ENCODE measurements at places on chromosomes 4 and X.

DNA sequence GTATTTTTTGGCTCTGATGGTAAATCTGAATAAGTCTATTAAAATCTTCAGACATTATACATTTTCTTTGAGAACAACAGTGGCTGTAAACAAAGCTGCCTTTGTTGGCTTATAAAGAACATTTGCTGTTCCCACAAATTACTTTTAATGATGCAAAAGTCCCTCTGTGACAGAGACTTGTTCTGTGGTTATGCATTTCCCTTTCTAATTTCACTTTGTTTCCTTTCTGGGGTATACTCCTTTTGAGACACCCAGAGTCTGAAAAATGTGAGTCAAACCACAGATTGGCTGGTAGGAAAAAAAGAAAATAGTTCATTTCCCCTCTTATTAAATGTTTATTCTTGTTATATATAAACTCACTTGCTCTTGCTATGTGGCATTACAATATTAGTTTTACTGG, 402.4 kb downstream of the PACRGL start:
- no peak for DNase-seq

GRCh38 chr4:57020467-57021101, 41.9 kb downstream of the POLR2B start:
- DNase-seq = no peak

DNA sequence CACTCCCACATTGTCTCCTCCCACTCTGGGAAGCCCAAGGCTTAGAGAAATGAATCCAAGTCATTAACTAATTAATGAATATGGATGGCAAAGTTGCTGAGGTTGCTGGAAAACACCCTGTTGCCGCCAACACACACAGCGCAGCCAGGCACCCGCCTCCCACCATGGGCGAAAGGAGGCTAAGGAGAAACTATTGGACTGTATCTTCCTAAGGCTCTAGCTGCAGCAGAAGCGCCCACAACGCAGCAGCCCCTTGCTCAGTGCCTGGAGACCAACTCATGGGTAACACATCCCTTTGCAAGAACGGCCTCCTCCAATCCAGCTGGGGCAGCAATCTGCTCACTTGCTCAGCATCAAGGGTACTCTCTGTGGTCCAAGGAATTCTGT, 34.2 kb downstream of the TSC22D3 start:
- no peak for DNase-seq

DNA sequence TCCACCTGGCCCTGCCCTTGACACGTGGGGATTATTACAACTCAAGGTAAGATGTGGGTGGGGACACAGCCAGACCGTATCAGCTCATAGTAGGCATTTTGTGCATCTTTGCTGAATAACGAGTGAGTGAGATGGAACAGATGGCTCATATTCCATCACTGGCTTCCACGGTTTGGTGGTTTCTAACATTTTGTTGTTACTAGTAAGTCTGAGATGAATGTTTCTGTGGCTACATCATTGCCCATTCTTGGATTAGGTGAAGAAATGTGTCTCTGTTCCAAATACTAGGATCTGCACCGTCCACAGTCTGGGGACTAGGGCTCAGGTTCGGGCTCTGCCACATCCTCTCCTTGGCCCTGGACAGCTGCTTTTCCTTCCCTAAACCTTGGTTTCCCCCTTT, 3.6 kb downstream of the ABLIM2 start:
- DNase-seq = no peak

- DNase-seq = no peak
Measured at GRCh38 chr4:73170518-73171198, 87.9 kb downstream of the ANKRD17 start.

DNA sequence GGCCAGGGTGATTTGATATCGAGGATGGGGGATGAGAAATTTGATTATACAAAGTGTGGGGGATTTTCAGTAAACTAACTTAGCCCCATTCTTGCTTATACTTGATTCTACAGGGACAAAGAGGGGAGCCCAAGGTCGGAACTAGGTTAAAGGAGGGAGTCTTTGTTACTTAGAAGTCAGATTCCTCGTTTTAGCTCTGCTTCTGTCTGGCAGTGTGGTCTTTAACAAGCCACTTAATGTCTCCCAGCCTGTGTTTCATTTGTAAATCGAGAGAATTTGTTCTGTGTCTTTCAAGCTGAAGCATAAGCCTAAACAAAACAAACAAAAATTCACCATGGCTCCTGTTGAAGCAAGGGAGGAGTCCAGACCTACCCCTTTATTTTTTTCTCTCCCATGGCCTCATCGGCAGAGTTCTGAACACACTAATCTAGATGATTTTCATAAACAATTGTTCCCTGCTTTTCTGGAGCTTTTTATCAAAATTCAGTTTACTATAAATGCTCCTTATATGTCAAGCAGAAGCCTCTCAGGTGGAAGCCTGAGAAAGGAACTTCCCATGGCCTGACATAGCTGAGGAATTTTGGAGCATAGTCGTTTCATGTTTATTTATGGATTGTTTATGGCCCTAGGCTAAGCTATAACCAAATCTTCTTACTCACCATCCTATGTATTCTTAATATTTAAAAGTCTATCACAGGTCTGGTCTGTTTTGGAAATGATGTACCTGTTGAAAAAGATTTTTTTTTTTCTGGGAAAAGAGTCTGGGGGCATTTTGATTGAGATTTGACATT, 62.6 kb upstream of the SYTL5 start:
- no peak for DNase-seq

DNA sequence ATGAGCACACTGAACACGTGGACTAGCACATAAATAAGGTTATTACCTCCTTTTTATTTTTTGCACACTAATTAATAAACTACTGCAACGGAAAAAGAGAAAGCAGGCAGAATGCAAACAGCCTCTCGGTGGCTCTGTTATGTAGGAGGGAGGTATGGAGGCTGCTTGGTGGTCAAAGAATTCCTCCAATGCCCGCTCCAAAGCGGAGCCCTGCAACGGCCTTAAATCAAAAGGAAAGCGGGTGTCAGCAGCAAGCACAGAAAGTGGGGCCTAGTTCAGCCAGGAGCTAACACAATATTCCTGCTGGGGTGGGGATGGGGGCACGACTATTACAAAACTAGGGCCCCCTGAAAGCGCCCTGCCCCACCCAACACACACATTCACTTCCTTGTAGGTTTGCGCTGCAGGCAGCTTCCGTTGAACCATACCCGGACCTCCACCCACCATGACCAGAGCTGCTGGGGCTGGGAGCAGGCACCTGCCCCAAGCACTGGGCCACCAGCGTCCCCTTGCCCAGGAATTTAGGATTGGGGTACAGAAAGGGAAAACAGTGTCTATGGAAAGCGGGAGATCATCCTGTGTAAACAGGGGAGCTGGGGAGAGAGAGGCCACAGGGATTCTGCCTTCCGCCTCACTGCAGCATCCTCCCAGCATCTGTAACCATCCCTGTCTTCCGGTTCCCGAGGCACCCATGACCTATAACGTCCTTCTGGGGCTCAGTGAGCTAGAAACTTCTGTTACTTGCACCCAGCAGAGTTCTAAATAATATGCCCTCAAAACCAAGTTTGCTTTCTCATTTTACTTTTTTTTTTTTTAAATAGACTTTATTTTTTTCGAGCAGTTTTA, 57.1 kb upstream of the DDX3X start:
- DNase-seq = no peak

GRCh38 chrX:16112428-16112827, 10.9 kb upstream of the GRPR start:
- DNase-seq = no peak

DNA sequence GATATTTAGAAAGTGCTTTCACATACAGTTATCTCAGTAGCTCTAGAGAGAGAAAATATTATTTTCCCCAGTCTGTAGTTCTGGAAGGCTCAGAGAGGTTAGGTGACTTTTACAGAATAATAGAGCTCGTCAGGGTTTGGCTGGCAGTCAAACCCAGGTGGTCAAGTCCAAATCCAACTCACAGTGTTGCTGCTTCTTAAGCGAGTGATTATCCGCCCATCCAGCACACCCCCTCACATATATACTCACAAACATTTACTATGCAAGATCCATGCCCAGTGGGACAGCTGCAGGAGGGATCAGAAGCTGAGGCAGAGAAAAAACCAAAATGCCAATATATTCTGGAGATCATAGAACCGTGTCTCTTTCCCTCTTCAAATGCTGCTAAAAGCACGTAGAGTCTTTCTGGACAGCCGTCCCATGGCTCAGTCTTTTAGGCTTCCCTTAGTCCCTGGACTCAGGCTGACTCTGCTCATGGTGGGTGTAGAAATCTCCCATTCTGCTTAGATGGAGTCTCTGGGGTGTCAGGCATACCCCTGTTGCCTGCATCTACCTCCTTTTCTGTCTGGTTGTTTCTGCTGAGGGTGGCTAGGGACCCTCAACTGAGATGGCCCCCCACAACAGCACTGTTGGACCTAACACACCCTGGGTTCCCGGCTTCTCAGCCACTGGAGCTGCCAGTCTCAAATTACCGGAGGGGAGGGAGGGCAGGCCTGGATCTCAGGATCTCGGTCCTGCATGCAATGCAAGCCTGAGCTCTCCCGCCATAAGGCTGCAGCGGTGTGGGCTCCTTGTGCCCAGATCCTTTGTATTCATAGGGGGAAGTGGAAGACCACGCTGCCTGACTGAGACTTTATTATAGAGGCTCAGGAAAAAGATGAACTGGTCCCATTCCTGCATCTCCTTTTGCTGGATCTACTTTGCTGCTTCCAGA, at the start of gene CHRNA9:
Gene CHRNA9 (plus strand): TSS at position 743 of the 934 bp plus-strand sequence. CDS start 135 bp downstream, at position 878.
- no peak for DNase-seq

- DNase-seq = no peak
Measured at GRCh38 chr4:54700986-54701385, 43.2 kb downstream of the KIT start.

DNA sequence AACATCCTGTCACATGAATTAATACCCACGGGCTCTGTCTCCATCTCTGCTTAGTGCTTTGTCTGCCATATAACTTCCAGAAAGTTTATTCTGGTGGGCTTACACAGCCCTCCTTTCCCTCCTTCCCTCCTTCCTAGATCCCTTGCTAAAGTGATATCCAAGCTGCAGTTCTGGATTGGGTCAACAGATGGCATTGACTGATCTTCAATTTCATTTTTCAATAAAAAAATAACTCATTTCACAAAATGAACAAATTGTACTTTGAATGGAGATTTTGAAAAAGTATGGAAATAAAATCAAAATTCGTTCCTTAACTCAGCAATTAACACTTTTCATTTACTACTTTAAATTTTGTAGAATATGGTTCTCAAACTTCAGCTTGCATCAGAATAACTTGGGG, 94.9 kb downstream of the NXF2 start:
- no peak for DNase-seq

DNA sequence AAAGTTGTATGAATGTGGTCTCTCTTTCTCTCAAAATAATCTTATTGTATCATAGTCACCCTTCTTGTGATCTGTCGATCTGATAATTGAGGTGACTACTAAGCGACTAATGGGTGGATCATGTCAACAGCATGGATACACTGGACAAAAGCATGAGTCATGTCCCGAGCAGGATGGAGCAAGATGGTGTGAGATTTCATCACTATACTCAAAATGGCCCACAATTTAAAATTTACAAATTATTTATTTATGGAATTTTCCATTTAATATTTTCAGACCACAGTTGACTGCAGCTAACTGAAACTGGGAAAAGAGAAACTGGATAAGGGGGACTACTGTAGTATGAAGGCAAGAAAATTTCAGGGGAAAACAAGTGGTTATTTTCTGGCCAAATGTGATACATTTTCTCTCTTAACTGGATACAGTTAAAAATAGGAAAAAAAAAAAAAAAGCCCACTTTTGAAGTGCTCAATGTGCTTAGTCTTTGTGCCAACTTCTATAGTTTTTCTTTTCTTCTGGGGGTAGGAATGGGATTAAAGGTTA, 25.3 kb downstream of the FAM241A start:
- no peak for DNase-seq

DNA sequence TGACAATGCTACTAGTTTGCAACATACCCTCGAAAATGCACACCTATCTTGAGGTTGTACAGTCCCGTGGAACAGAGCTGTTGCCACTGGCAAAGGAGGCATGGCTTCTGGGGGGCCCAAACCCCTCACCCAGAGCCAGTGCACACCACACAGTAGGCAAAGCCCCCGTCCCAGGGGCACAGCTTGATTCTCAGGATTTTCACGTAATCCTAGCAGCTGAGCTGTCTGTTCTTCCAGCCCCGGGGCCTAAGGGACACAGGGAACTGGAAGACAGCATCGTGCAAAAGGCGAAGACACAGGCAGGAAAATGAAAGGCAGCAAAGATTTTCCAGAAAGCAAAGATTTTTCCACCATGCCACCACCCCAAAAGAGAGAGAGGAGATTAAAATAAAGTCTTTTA, 77.2 kb downstream of the JAKMIP1 start:
- no peak for DNase-seq

GRCh38 chr4:2416564-2417225, 1.8 kb downstream of the ZFYVE28 start:
- no peak for DNase-seq

DNA sequence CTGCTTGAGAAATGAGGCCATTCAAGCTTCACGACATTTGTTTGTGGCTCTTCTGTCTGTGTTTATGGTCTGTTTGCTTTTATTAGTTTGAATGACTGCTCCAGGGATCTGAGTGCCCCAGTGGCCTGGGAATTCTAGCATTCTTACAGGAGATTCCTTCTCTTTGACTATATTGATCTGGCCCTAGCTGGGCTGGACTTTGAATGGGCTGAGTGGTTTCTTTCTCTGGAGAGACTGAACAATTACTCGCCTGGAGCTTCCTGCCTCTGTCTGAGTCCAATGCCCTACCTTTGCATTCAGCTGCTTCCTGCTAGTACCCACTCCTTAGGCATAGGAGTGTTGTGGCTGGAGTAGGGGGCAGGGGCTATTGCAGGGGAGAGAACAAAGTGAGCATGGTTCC, 51.2 kb upstream of the EDA start:
- DNase-seq = no peak

DNA sequence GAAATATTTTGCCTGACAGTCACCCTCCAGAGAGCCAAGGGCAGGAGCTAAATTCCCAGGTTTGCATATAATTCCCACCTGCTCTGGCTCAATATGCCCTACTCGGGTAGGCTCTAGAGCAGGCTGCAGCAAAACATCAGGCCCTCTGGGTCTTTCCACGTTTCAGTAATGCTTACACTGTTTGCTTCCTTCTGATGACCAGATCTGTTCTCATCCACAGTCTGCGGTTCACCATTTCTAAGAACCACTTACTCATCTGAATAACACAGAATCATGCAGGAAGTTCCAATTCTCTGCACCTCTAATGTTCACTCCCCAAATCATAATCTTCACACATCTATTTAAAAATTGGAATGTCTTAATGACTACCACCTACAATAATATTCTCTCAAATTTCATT, 141.4 kb downstream of the PPP3CA start:
- no peak for DNase-seq

DNA sequence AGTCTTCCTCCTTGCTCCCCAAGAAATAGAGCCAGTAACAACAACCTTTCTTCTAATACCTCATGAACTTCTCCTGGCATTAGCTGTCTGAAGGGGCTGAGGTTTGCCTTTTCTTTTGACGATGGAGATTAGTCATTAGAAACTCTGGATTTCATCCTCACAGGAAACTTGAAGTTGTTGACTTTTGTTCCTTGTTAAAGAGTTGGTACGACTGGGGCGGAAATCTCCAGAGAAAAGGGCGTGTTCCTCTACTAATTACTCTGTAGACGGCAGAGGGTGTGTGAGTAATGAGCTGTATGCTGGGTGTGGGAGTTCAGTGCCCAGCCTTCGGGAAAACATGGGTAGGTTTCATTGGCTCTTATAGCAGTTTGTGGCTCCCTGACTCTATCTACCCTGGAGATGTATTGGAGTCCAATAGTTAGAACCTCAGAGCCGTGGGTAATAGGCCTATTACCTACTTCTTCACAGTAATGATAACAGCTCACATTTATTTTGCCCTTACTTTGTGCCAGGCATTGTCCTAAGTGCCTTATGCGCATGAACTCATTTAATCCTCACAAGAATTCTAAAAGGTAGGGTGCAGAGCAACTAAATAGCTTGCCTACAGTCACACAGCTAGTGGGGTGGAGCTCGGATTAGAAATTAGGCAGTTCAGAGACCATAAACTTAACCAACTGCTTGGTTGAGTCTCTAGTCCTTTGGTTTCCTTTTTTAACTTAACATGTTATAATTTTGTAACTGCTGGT, 23.4 kb downstream of the TMEM164 start:
- no peak for DNase-seq

Measured in stimulated activated CD8-positive, alpha-beta memory T cell treated with anti-CD3 and anti-CD28 coated beads, Interleukin-2, amount 100 ng/mL, for 1 hour (primary cell).